Natural killer cell treated with Interleukin-12 subunit alpha and Interleukin-12 subunit beta and Interleukin-15 and Interleukin-18, amount 100 ng/mL, for 72 hours (primary cell): ENCODE measurements at places on chromosomes 7 and 10.

DNA sequence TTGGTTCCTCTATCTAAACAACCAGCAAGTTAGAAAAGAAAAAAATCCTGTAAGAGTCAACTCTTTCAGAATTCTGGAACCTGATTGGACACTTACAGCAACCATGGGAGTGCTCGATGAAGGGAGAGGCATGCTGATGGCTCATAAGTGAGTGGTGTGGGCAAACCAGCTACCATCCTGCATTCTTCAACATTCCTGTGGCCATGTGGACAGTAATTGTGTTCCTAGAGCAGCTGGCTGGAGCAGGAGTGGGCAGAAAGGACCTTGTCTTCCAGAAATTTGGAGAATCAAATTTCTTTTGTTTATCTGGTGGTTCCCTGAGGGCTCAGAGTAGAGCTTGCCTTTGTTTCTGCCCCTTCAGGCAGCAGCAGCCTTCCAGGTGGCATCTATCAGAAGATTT is 22.5 kb upstream of the MYL7 start:
- no peak for DNase-seq

DNA sequence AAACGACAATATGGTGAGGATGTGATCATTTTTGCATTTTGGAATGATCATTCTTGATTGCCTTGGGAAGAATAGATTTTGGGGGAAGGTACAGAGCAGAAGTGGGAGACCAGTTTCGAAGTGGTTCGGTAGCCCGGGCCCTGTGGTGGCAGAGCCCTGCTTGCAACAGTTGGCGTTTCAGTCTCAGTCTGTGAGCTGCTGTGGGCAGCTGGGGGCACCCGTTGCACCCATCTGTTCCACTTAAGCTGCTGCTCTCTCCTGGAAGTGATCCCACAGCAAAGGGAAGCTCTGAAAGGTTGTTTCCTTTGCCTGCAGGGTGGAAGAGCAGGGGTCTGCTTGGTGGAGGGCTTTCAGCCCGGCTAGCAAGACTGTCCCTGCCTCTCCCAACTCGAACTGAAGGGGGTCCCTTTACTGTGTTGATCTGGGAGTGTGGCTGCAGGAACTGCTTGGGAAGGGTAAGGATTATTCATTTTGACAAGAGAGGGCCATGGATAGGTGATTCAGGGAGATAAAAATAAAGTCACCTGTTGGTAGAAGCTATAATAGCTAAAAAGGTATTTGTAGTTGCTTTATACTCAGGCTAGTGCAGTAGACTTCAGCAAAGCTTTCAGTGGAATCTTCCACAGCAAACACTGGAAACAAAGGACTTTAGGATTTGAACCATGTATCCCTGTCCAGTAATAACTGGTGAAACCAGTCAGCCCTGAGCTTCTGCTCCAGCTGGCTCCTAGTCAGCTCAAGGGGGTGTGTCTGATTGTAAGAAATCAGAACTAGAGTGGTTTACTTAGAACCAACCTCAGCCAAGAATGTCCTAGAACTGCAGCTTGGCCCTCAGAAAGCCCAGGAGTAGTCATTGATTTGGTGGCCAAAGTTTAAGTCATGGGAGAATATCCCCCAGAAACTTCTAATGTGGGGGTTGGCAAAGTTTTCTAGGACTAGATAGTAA is 53.1 kb upstream of the PDCD4 start:
- no peak for DNase-seq

GRCh38 chr7:107592361-107593024 is 12.4 kb downstream of the BCAP29 start:
- DNase-seq: no peak

DNA sequence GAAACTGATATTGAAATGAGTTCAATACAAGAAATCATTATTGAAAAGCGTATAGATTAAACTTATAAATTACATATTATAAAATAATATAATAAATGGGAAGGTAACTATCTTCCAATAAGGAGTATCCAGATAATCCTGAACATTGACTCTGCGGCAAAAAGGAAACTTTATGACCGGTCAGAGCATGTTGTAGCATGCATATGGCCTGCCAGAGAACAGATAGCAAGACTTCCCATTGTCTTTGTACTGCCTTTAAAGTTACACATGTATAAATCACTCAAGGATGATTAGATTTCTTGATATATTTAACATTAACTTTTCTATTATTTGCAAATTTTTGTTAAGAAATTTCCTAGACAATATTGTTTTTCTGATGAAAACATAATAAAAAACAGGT is 56.2 kb upstream of the ETV1 start:
- DNase-seq: no peak

GRCh38 chr7:37448636-37449361 is at the start of gene ELMO1:
ELMO1 (minus strand) TSS chr7:37448864; CDS start chr7:37342690, 106,174 bp downstream.
- peak; percentile 85 for DNase-seq

DNA sequence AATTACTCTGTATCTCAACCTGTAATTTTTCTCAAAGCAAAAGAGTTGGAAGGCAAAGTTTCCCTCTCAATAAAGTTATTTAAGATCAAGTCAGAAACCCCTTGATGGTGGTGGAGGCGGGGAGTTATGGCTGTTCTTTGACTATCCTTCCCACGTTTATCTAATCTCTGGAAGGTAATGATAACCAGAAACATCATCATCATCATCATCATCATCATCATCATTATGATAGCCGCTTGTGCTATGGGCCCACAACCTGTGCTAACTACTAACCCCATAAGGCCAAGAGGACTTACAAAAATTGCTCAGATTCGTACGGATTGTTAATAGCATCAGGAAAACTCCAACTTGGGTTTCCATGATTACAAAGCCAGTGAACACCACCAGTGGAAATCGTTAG is 502.3 kb downstream of the SH2D4B start:
- no peak for DNase-seq
